ENCODE measurements at places on chromosomes 1 and 21.

- no peak for DNase-seq
Measured at GRCh38 chr1:236051242-236051791, 13.6 kb downstream of the NID1 start.

DNA sequence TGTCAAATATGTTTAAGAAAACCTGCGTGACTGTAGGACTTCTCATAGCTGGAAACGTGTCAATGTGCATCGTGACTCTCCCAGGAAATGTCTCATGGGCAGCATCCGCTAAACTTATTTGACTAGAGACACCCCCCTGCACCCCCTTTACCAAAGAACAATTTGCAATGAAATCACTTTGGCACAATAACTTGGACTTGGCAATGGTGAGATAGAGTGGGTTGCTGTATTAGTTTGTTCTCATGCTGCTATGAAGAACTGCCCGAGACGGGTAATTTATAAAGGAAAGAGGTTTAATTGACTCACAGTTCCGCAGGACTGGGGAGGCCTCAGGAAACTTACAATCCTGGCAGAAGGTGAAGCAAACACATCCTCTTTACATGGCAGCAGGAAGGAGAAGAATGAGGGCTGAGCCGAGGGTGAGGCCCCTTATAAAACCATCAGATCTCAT is 13.8 kb downstream of the CLDN14 start:
- DNase-seq, result no peak

DNA sequence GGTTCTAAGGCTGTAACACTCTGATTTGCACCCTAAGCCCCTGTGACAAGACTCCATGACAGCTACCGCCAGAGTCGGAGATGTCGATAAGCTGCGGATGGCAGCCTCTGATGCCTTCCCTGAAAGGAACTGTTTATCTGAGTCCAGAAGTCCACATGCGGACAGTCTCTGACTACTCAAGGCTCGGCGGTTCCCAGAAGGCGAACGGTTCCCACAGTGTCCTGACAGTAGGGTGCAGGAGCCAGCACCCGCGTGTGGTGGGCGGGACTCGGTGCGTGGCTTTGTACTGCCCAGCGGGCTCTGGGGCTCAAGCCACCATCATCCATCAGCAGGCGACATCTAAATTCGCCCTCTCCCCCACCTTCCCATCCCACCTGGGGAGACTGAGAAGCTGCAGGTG is 30.7 kb downstream of the LRP8 start:
- DNase-seq, result no peak

DNA sequence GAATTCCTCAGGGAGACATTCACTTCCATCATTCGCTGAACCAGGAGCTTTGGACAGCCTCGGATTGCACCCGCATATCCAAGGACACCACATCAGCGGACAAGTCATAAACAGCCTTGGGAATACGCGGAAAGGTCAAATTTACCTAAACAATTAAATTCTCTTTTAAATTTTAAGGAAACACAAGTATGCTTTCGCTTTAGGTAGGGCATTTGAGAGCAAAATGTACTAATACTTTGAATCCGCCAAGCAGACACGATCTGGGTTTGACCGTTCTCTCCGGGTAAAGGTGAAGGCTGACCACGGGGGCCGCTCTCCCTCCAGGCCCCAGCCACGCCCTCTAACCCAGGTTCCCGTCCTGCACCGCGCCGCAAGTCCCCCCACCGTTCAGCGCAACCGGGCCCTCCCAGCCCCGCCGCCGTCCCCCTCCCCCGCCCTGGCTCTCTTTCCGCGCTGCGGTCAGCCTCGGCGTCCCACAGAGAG is 479 bp upstream of the ACADM start:
- no peak for DNase-seq

DNA sequence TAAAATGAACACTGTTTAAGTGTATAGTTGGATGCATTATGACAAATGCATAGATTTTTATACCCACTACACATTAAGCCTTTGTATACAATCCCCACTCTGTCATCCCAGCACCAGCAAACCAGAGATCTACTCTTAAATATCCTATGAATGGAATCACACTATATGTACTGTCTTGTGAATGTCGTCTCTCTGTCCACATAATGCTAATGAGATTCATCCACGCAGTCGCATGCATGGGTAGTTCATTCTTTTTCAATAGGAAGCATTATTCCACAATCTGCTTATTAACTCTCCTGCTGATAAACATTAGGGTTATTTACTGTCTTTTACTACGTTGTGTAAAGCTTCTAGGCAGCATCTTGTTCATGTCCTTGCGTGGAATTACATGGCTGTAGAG is 892.3 kb downstream of the LTN1 start:
- DNase-seq, result no peak
